ENCODE measurements at places on chromosomes 4 and X.

DNA sequence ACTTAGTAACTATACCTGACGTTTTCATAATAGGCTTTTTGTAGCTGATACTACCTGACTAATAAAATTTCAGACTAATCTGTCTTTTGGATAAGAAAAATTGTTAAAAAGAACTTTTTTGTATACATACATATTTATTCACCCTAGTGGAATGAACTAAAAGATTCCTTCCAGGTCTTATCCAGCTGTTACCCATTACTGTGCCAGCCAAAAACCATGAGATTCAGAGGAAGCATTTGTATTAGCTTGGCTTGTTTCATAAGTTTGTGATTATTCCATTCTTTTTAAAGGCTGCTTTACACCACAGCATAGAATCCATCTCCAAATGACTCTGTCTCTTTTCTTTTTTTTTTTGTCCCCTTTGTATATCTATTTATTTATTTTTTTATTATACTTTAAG is 149.4 kb downstream of the FAT4 start:
- no peak for DNase-seq

DNA sequence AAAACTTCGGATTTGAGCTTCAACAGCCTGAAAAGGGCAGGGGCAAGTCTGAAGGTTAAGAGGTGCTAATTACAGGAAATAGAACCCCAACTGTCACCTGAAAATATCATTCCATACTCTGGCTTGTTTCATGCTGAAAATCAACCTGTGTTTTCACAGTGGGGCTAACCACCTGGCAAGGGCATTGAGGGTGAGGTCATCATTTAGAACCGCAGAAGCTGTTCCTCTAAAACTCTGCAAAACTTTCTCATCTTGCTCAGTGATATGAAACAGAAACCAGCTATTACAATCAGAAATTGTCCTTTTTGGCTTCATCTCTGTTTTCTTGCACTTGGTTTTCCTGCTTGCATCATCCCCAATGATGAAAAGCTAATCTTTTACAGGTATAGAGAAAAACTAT is 247.6 kb downstream of the DCLK2 start:
- no peak for DNase-seq

GRCh38 chr4:154741922-154742850 is 1.6 kb upstream of the LRAT start:
- no peak for DNase-seq

DNA sequence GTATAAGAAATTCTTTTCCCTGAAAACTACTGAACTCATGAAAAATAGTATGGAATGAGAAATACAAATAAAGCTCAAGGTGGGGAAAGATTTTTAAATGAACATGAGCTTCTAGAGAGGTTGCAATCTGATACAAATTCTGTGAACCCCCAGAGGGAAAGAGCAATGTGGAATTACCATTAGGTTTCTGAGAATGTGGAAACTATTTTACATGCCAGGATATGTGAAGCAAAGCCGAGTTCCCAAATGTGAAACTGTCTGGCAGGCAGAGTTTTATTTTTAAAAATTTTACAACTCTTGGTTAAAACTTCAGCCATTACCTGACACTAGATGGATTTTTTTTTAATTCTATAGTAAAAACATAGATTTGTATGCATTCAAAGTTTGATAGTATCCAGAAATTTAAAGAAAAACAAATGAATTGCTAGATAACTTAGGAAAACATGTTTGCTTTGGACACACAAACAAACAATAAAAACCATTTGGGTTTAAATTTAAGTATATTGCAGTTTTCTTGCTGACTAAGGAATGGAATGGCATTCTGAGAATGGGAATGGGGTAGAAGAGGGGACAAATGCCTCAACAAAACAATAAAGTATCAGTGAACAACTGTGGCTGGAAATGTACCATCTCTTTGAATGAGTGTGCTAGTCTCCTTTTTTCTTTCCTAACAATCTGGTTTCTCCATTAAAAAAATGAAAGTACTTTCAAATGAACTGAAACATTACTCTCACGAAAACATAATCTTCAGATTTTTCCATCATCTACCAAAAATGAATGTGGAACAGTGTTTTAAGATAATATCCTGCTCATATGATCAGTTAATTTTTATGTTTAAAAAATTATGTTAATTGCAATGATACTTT is 99.6 kb downstream of the PCDH18 start:
- DNase-seq: no peak

DNA sequence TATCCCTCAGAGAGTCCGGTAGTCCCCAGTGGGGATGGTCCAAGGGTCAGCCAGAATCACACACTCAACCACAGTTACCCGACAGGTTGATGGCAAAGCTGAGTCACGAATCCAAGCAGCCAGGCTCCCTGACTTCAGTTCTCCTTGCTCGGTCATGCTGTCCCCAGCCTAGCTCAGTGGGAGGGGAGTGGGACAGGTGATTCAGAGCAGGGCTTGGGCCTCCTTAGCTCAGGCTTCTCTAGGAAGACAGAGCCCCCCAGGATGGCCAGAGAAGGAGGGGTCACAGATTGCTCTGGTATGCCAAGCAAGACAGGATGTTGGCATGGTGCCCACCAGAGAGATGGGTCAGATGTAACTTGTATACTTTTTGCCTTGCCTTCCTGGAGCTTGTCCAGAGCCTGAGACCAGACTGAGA is 66.5 kb downstream of the EFNB1 start:
- DNase-seq: no peak

GRCh38 chr4:172390331-172390730 is 577.1 kb downstream of the GALNTL6 start:
- no peak for DNase-seq

GRCh38 chr4:106707776-106708463 is 328.2 kb downstream of the DKK2 start:
- DNase-seq: no peak

DNA sequence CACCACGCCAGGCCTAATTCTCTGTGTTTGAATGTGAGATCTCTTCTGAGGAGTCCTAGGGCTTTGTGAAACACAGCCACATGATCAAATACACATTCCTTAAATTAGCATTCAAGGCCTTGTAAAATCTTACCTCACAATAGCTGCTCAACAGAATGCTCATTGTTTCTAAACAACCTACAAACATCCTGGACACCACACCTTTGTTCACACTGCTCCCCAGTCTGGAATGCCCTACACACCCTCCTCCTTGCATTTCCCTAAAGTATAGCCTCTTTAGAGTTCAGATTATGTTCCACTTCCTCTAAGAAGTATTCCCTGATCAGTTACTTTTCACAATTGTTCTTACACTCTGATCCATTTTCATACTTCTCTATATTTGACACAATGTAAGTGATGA is 110.6 kb downstream of the AGTR2 start:
- no peak for DNase-seq

- no peak for DNase-seq
Measured at GRCh38 chr4:15778289-15779241, at the start of gene CD38. CD38 (plus strand) TSS chr4:15778328; CDS start chr4:15778415, 87 bp downstream.
